ENCODE measurements at places on chromosomes 5 and 9.

- no peak for DNase-seq
Observed at GRCh38 chr9:81680506-81680905, 8.8 kb downstream of the TLE1 start.

GRCh38 chr9:127854184-127854806, at the start of gene ENG:
Gene ENG (minus strand): TSS chr9:127854658. CDS start chr9:127854355, 303 bp downstream.
- DNase-seq: no peak

DNA sequence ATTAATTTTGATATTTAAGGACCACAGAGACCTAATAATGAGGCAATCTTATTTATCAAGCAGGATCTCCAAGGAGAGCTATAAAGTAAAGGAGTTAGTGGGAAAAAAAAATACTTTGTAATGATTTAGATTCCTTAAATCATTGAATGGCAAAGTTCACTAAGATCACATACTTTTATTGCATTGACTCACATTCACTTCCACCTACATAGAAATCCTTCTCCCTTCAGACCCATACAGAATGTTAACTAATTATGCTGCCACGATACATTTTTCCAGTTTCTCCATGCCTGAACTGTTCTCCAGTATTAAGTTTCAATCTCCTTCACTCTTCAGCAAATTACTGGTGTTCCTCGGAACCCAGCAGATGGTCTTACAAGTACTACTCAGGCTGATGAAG, 388.7 kb downstream of the EFNA5 start:
- no peak for DNase-seq

GRCh38 chr9:77021291-77021894, 1.9 kb downstream of the FOXB2 start:
- no peak for DNase-seq

- DNase-seq: no peak
Observed at GRCh38 chr5:6868171-6868570, 154.9 kb downstream of the TENT4A start.

DNA sequence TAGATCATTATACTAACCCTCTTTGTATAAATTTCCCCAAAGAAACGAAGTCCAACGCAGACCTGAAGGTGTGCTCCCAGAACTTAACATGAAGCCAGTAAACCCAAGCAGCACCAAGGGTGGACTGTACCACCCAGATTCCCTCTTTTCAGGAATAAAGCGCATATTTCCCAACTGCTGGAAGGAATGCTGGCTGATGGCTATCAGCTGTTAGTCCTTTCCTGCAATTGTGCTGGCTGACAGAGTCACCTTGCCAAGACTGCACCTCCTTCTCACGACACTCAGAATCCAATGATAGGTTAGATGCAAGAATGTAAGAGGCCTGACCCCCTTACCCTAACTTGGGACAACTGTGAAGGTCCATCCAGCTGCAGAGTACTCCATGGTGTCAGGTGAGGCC, 93.9 kb downstream of the MAPKAP1 start:
- DNase-seq: no peak

- no peak for DNase-seq
Observed at GRCh38 chr5:53749621-53750020, 189.2 kb downstream of the NDUFS4 start.

GRCh38 chr5:145792840-145793239, 42.3 kb downstream of the PRELID2 start:
- DNase-seq: no peak

DNA sequence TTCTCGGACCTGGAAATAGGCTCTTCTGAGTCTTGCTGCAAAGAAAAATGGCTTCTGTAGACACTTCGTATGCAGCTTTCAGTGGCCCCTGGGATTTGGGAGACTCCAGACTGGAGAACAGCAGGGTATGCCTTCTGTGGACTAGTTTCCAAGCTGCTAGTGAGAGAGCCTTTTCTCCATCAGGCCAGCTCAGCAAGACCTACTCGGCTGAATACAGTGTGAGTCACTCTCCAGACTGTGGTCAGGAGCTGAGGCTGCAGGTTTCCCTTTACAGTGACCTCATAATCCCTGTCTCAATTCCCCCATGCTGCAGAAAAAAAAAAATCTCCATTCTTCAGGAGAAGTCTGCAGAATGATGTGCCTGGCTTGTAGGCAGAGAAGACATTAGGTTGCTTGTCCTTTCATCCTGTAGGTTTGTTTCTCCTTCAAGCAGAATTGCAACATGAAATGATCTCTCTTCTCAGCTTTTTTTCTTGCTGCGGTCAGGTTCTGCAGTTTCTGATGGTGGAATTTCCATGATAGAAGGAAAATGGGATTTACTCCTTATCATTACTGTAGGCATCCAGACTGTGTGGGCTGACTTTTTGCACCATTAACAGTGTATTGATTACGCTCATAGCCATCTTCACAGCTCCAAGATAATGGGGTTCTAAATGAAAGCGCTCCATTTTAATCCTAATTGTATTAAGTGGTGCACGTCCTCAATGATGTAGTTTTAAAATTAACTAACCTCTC, 78.3 kb upstream of the TNFSF8 start:
- peak; percentile 93 for DNase-seq

DNA sequence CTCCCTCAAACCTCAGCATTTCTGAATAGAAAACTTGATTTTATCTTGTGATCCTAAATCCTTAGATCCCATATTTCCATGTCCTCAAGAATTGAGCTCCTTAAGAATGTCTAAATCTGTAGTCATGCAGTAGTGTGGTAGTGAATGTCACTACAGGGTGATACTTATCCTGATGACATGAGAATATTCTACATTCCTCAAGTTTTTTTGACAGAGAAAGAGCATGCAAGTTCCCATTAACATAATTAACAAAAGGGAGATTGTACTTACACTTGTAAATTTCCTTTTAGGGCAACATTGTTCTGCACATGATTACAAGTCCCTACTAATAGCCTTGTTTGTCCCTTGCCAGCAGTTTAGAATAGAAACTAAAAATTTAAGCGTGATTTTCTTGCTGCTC, 352.3 kb downstream of the PTPRD start:
- no peak for DNase-seq

GRCh38 chr9:89841456-89841855, 236.6 kb downstream of the GADD45G start:
- DNase-seq: no peak

- DNase-seq: no peak
Observed at GRCh38 chr5:140628711-140629110, 4.3 kb downstream of the CD14 start.

DNA sequence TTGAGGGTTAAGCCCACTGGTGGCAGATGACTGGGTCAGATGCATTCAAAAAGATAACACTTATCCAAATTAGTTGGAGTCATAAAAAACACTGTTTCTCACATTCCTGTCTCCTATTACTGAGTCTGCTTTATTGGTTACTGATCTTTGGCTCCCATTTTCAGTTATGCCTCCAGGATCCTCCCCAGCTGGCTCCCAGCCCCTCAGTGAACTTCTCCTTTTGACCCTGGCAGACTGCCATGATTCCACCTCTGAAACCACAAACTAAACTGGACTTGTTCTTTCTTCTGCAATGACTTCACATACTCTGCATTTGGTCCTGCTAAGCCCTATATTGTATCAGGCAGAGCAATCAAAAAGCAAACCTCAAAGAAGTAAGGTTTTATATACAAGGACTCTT, 860.8 kb upstream of the DMAC1 start:
- DNase-seq: peak; percentile 3

- DNase-seq: no peak
Observed at GRCh38 chr5:169563369-169563768, 20.2 kb upstream of the SPDL1 start.

GRCh38 chr5:179454356-179454755, 96.0 kb upstream of the RUFY1 start:
- DNase-seq: no peak

DNA sequence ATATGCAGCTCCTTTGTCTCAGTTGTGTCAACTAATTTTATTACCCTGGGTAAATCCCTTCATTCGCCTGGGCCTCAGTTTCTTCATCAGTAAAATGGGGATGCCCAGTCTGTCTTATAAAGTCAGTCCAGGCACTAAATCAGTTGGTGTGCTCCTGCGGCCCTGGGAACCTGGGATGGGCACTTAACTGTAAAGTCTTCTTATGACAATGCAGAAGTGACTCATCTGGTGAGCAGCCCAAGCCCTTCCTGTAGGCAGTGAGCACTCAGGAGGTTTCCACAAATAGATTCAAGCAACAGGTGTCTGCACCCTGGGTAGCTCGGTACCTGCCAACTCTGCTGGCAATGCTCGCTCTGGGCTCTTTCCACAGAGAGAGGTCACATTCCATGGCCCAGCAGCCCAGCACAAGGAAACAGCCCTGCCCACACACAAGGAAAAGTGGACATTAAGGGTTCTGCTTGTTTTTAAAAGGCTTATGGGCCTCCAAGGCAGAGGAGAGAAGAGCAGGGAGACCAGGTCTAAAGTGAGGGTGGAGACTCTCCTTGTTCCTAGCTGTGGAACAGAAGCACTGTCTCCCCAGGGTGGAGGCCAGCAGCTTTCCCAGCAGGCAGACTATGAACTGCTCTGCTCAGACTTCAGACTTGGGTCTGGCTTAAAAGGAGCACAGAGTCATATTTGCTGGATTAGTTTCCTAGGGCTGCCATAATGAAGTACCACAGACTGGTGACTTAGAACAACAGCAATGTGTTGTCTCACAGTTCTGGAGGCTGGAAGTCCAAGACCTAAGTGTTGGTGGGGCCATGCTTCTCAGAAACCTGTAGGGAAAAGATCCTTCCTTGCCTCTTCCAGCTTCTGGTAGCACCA, 89.7 kb upstream of the ADRA1B start:
- DNase-seq: no peak

DNA sequence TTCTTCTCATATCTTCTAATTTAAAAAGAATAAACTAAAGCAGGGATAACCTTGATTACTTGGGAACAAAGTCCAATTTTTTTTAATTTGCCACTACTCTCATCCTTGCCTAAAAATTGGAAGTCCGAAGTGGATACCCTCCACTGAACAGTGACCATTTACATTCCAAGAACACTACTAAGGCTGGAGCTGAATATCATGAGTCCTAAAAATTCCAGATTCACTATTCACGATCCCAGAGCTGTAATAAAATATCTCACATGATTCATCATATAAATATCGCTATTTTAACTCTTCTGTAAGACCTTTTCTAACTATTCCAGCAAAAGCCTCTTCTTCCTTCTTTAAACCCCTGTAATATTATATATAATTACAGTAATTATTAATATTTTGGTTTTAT, 57.4 kb downstream of the ATPSCKMT start:
- DNase-seq: peak; percentile 67

GRCh38 chr5:152634586-152634985, 229.5 kb upstream of the NMUR2 start:
- DNase-seq: no peak

DNA sequence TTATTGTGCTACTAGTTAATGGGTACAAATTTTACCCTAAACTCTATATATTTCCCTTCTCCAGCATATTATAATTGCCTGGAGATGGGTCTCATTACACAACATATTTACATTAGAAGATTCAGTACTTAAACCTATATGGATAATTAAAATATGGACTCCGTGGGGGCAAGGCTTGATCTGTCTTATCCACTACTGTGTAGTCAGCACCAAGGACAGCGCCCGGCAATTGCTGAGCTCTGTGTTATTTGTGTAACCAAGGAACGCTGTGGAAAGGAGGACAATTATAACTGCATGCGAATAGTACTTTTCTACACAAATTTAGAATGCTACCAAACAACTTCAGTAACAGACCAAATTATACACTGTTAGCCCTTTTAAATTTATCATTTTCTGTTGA, 77.7 kb downstream of the DNAH5 start:
- peak; percentile 3 for DNase-seq

DNA sequence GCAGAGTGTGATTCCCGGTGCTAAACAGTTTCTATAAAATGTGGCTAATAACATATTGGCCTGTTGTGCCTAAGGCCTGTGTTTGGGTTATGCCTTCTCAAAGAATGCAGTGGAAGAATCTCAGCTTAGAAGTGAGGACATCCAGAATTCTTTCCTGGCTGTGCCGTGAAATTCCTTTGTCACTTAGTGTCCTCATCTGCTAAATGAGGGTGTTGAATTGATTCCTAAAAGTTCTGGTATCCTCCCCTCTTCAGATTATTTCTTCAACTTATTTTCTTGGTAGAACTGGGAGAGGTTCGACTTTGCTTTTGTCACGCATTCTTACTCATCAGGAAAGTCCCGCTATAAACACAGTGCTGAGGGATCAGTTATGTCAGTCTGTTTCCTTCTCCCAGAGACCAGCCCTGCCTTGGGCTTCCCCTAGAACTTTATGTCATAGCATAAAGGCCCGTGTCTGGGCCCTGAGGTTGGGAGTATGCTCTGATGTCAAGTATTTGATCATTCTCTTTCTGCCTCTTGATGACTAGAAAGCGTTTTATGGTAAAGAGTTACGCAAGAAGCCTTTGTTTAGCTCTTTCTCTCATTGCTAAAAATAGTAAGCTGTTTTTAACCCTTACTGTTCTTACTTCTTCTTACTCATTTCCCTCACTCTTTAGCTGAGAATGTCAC, 29.5 kb downstream of the MTAP start:
- peak; percentile 81 for DNase-seq

DNA sequence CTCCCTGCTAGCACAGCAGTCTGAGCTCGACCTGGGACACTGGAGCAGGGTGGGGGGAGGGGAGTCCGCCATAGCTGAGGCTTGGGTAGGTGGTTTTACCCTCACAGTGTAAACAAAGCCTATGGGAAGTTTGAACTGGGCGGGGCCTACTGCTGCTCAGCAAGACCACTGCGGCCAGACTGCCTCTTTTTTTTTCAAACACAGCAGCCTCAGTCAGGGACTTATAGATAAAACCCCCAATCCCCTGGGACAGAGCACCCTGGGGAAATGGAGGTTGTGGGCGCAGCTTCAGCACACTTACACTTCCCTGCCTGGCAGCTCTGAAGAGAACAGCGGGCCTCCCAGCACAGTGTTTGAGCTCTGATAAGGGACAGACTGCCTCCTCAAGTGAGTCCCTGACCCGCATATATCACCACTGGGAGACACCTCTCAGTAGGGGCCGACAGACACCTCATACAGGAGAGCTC, 151.1 kb upstream of the APC start:
- DNase-seq: no peak

GRCh38 chr9:94918038-94918753, 191.7 kb downstream of the AOPEP start:
- DNase-seq: no peak

Measured in stromal cell of bone marrow (primary cell).